ENCODE measurements at places on chromosomes 7 and 10.
A peak's percentile ranks its signal among the peaks of the same experiment; 100 is the strongest.

DNA sequence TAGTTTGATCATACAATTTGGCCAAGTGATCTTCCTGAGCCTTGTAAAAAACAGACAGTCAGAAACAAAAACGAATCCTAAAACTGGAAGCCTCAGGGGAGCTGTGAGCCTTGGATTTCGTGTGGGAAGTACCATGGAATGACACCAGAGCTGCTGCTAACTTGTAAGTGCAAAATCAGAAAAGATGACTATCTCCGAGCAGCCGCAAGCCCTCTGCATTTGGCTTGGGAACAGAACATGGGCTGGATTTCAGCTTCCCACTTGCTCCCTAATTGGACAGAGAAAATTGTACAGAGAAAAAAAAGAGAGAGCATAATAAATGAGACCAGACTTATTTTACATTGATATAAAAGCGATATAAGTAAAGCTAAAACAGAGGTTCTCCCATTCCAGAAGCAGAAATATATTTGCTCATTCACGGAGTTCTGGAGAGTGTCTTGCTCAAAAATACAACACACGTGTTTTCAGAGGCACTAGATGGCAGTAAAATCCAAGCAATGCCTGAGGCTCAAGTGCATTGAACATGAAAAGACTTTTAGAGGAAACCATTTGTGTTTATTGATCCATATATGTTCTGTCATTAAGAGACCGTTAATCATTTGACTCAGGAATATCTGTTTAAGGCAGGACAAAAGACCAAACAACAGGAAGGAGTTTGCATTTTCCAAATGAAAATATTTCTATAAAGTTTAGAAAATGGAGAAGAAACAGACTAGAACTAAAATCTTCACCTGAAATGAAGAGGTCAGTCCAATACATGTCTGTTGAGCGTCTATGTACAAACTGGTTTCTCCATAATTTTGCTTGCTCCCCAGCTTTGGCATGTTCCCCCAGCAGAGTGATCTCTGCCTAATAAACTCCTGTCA is 78.3 kb upstream of the SLC26A5 start:
- no peak for DNase-seq

DNA sequence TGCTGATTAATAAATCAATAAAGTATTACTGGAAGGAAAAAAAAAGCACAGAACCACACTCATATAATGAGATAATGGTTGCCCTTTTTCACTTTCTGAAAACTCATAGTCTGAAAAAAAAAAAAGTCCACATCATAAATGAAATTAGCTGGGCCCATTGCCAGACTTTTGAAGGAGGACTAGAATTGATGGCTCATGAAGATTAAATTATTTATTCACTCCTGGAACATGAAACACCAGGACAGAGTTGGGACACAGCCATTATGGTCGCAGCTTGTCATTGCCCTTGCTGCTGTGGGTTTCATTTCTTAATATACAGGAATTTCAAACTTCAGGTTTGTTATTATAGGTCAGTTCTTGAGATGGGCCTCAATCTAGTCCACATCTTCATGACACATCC is 91.9 kb downstream of the CNTNAP2 start:
- DNase-seq: no peak

- DNase-seq: no peak
Measured at GRCh38 chr10:117689566-117689965, 147.0 kb downstream of the EMX2 start.

DNA sequence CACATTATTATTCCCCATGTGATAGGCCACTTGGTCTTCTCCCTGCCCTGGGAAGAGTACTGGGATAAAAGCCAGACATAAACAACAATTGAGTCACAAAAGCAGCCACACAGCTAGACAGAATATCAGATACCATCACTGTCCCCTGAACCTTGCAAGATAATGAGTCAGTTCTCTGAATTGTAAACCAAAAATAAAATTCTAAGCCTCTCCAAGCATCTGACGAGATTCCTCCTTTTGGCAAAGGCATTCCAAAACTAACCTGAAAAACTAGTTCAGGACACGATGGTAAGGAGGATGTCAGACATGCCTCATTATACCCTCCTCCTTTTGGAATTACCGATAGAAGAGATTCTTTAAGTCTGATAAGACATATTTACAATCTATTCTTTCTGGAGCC is 450.7 kb downstream of the HTR7 start:
- no peak for DNase-seq

GRCh38 chr7:105060437-105060836 is 46.4 kb downstream of the KMT2E start:
- DNase-seq: no peak

DNA sequence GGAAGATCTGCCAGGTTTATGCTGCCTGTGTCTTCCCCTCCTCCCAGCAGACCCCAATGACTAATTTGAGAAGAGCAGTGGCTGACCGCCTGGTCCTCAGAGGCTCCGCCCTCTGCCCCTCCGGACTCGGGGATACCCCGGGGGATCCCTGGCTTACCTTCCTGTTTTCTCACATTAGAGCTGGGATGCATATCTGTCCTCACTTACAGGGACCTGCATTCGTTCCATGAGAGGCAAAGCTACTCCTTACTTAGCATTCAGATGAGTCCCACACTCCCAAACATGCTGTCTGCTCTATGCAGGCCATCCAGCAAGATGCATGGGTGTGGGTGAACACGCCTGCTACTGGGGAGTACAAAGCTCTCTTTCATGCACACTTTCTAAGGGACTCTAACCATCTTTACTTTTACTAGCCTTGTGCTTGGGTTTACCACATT is 24.0 kb downstream of the VOPP1 start:
- no peak for DNase-seq

GRCh38 chr10:6364893-6365292 is 162.2 kb downstream of the PFKFB3 start:
- DNase-seq: no peak

DNA sequence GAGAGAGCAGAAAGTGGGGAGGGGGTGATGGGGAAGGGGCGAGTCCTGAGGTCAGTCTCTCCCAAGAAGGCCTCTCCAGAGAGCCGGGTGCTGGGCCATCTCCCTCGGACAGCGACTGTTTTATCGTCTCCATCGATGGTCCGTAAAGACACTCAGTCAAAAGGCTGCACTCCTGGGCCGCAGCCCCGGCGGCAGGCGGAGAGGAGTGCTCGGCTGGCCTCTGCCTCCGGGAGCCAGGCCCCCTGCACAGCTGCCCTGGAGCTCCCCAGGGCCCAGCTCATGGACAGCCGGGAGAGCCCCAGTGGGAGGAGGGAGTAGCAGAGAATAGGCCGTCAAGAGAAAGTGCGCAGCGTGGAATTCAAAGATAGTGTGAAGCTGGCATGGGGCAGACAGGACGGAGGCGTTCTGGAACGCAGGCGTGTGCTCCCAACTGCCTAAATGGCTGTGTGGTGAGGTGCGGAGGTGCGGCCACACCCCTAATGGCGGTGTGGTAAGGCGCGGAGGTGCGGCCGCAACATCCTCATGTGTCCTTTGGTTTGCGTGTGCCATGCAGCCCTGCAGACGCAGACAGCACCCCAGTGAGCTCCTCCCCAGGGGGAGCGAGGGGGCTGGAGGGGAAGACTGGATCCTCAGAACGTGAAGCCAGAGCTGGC is 477.5 kb upstream of the FOXK1 start:
- DNase-seq: peak; percentile 11

Data from NCI-H1930 (cell line).